ENCODE measurements at places on chromosomes 3 and 15.
A peak's percentile ranks its signal among the peaks of the same experiment; 100 is the strongest.

GRCh38 chr3:135170732-135171131, 375.7 kb downstream of the EPHB1 start:
- no peak for DNase-seq

- no peak for DNase-seq
Measured at GRCh38 chr15:67444100-67444499, 76.8 kb upstream of the C15orf61 start.

DNA sequence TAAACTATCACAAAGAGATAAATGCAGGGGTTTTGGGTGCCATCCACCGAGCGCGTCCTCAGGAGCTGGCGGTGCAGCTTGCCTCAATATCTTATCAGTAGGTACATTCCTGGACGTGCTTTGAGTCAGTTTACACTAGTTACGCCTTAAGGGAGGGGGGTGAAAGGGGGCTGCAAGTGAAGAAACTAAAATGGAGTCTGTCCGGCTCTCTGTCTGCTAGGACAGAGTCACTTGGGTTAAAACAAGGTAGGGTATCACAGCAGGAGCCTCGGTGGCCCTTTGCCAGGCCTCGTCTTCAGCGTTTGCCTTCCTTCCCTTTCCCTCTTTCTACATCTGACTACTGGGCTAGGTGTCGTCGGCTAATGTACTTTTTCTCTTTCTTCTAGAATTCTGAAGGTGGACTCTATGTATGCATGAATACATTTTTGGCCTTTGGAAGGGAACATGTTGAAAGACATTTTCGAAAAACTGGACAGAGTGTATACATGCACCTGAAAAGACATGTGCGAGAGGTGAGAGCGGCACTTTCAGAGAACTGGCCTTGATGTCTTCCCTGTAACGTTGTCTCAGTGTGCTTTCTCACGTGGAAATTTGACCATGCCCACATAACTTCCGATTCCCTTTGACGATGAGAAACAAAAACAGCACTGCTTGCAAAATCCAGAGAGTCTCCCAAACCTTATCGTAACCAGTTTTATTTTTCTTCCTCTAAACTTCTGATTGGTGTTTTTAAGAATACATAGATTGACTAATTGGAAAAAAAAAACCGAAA, 28.8 kb downstream of the USP13 start:
- DNase-seq: no peak

DNA sequence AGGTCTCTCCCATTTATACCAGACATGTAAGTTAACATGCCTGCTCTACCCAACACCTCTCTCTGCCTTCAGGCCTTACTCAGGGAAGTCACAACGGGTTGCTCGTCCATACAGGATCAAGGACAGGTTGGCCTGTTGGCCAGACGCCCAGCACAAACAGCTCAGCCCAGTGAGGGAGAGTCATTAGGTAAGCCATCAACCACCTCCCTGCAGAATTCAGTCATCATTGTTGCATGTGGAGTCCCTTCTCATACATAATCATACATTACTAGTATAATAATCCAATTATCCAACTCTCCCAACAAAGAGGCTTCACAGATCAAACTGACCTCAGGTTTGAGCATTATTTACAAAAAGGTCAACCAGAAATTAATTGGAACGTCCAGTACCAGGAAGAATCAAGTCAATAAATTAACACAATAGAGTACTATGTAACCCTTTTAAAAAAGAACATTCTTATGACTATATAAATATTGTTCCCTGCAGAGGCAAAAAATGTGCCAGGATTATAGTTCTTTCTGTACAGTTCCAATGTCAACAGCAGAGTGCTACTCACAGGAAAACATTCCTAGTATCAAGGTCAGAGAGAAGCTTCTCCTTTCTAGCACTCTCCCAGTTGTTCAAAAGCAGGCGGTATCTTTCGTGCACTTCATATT, 33.2 kb downstream of the HOMER2 start:
- DNase-seq: no peak

DNA sequence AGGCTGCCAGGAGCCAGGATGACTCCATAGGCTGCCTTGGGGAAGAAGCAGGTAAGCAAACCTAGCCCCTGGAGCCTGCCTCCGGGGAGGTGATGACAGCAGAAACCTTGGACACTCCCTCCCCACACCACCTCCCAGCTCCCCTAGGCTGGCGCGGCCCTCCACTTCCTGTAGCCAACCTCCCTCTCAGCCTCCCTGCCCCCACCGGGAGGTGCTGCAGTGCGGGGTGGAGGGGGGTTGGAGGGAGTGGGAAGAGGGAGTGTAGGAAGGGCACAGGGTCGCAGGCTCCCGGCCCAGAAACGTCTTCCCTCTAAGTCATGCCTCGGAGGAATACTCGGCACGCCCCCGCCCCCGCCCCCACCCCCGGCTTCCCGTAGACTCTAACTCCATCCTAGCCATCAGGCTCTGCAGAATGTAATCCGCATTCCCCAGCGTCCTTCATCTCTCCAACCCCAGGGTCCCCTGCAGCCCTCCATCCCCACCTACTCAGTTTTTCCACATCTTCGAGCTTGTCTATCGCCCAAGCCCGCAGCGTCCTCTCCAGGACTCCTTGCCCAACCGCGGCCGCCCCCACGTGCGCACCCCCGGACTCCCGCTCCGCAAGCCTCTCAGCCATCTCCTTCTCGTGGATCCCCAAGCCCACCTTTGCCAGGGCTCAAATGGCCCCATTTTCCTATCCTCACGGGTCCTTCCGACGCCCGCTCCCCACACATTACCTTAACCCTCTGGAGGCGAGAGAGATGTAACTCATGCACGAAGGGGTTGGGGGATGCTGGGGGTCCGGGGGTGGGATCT, 528 bp downstream of the LPCAT4 start:
- DNase-seq: peak; percentile 21
